ENCODE measurements at places on chromosomes 4 and X. TPM values are rescaled to one million over a fixed set of nuclear protein-coding genes. Genes with fewer than 3 reads are reported as not detected.

DNA sequence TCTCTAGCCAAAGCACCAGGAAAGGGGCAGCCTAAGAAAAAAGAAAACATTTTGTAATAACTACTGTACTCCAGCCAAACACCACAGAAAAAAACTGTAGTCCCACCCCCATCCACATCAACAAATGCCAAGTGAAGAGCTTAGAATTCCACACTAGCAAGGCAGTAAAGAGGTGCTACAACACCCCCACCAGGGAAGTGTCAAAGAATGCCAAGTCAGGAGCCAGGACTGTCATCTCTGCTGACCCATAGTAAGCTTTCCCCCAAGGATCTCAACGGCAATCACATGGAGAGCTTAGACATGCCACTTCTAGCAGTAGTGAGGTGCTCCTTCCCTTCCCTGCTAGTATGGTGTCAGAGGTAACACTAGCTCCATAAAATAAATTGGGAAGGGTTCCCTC is 34.4 kb upstream of the CCDC160 start:
- DNase-seq, result no peak

DNA sequence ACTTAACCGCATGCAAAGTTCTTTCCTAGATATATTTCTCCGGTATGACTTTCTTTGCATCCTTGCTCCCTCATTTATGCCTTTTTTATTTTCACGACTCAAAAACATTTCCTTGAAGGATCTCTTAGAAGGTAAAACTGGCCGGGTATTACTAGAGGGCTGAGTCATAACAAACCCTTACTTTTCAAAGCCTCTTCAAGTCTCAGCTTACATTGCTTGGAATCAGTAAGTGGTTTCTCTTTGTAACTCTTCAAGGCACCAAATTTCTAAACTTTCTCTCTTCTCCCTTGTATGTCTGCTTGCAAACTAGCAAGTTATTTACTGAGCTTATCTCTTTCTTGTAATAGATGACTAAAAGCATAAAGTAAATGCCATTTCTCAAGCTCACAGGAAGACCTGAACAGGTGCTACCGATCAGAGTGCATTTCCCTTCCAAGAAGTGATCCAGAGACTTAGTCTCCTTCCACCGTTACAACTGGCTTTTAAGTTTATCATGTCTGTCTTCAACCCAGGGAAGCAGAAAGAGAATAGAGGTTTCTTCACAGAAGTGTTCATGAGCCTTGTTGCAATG is 75.5 kb downstream of the ANXA10 start:
- no peak for DNase-seq

- DNase-seq, result peak; percentile 6
Measured at GRCh38 chrX:76279007-76279406, 106.1 kb downstream of the PBDC1 start.

- no peak for DNase-seq
Measured at GRCh38 chr4:161604516-161605300, 559.1 kb downstream of the FSTL5 start.

GRCh38 chr4:85369703-85370380 is 105.1 kb upstream of the ARHGAP24 start:
- DNase-seq, result no peak

GRCh38 chr4:184444953-184445309 is 29.4 kb downstream of the IRF2 start:
- DNase-seq, result no peak

- DNase-seq, result no peak
Measured at GRCh38 chr4:8589823-8590545, 2.6 kb upstream of the CPZ start.

GRCh38 chr4:13059019-13059418 is 425.1 kb downstream of the RAB28 start:
- DNase-seq, result no peak

- no peak for DNase-seq
Measured at GRCh38 chr4:70687392-70687791, 940 bp upstream of the UTP3 start.

- no peak for DNase-seq
Measured at GRCh38 chrX:45668686-45669443, 468.2 kb upstream of the DIPK2B start.

DNA sequence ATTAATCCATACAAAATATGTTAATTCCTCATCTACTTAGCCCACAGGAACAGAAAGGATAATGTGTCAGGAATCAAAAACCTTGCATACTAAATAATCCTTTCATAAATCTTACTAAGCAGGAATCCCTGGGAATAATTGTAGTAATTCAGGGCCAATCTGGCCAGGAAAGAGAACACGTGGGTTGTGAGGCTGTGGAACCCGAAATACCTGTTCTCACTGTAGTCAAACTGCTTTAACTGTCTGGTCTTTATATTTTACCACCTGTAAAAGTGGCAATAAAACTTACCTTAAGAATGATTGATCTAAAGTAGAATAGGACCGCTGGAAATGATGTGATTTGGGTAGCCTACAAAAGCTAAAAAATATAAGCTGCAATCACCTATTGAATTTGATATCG is 1620.9 kb downstream of the STIM2 start:
- DNase-seq, result no peak

DNA sequence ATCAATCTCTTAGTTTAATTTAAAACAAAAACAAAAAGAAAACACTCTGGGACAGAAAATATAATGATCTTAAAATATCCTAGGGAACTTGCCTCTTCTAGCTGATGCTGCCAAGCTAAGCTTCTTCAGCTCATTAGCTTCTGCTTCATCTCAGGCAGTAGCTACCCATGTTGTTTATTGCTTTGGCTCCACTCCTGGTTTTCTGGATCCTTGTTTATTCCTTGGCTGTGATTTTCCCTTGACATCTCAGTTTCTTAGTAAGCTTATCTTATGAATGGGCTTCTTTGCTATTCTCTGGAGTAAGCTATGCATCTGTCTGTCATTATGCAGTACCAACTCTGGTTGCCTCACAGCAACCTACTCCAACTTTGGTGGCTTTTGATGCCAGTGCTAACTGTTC is 5.1 kb upstream of the MTHFD2L start:
- DNase-seq, result no peak

DNA sequence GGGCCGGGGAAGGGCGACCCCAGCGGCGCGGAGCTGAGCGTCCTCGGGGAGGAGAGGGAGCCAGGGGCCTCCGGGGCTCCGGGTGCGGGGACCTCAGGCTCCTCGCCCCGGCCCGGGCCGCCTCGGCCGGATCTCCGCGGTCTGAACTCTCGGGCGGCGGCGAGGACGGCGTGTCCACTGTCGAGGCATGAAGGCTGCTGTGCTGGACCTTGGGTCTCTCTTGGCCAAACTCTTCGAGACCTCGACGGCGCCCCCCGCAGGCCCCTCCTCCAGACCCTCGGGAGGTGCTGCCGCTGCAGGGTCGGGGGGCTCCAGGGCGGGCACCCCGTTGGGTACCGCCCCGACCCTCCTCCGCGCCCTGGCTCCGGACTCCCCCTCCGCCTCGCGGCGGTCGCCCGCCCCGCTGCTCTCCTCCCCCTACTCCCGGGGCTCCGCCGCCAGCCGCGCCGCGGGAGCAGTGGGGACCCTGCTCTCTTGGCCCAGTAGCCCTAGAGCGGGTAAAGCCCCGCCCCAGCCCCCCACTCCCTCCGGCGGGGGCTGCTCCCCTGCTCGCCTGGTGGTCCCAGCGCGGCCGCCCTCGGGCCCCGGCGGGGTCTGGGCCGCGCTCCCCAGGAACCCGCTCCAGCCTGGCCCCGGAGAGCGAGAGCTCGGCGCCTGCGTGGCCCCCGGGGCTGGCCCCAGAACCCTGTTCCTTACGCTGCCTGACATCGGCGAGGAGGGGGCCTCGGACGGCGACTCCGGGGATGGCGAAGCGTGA is 564 bp downstream of the FAM149A start:
- no peak for DNase-seq

- DNase-seq, result no peak
Measured at GRCh38 chrX:154026136-154027021, 6.7 kb upstream of the IRAK1 start.

DNA sequence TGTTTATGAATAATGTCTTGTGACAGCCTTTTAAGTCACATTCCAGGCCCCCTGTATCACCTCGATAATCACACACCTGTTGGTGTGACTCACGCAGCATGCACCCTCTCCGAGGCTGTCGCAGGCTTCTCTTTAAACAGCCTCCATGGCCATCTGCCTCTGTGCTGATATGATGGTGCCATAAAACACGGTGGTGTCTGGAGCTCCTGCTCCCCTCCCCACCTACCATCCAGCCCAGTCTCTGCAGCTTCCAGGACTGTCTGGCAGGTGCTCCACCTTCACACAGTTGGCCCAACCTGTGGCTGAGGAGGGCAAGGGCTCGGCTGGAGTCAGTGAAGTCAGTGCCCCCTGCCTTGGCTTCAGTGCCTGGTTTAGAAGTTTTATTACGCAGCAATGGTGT is 173.8 kb upstream of the RPL34 start:
- no peak for DNase-seq

DNA sequence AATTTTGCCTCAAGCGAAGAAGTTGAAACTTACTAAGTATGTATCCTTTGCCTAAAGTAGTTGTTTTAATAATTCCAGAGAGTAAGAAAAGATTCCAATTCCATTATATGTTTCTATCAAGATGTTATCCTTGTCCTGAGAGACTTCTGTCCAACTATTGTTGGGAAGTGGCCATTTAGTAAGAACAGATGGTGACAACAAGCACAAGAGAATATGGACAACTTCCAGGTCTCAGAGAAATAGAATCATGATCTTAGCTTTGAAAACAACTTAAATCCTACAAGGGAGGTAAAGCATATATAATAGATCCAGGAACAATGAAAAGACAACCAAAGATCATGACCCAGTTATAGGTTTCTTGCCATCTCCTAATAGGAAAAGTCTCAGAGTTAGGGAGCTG is 486.6 kb upstream of the PCDH10 start:
- DNase-seq, result no peak

- no peak for DNase-seq
Measured at GRCh38 chrX:129600981-129601424, 53.8 kb downstream of the APLN start.

DNA sequence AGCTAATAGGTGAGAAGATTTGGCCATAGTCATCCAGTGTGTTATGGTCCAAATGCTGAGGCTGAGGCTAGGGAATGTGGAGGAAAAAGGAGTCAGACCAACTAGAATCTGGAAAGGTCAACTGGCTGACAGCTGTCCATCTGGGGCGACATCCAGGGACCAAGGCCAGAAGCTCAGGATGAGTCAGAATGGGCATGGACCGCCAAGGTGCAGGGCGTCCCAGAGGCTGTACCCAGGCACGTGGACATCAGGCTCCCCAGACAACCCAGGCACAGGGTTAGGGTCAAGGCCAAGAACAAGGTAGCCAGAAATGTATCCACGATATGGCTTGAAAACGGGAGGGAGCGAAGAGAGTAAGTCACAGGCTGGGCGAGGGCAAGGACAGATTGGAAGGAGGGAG is 26.1 kb upstream of the PTTG2 start:
- DNase-seq, result no peak

BCORL1 gene
- total RNA-seq, result 1.6 TPM

ACOT9 gene
- total RNA-seq, result 56.3 TPM

BMPR1B gene
- total RNA-seq, result 2.0 TPM

GYG2 gene
- total RNA-seq, result 0.75 TPM

FAT4 gene
- 0.58 TPM for total RNA-seq

HPSE gene
- 0.69 TPM for total RNA-seq

ZCCHC12 gene
- total RNA-seq, result 0.46 TPM

LDOC1 gene
- total RNA-seq, result 22.3 TPM

TCP11X2 gene
- total RNA-seq, result not detected

IL13RA2 gene
- total RNA-seq, result 2.3 TPM

Measured in epithelial cell of proximal tubule (primary cell).